Aorta (tissue), 5 donors: ENCODE measurements at places on chromosomes 6 and 20.

DNA sequence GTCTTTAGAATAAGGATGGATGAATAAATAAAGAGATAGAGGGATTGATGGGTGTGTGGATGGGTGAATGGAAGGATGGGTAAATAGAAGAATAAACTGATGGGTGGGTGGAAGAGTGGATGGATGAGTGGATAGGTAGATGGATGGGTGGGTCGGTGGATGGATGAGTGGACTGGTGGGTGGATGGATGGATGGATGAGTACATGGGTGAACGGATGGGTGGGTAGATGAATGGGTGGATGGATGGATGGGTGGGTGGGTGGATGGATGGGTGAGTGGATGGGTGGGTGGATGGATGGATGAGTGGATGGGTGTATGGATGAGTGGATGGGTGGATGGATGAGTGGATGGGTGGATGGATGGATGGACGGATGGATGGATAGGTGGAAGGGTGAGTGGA lies 65.7 kb upstream of the FOXC1 start:
- no peak for DNase-seq

DNA sequence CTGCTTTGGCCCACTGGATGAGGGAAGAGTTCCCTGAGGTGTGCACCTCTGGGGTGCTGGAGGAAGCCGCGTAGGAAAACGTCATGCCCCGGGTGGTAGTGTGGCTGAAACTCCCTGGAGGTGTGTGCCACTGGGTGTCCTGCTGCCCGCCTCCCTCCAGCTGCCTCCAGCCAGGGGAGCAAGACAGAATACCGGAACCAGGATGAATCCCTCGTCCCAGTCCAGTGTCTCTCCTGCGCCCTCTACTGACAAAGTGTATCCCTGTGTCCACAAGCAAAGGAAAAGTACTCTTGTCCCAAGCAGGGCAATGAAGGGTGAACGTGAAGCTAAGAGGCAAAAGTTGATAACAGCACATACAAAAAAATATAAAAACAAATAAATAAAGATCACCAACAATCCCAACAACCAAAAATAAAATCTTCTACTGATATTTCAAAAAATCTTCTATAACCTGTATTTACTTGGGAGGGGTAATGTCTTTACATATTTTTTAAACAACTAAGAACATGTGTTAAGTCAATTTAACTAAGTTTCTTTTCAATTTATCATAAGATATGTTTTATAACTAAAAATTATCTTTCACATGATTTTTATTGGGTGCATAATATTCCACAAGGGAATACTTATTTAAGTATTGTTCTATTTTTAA lies 437.6 kb downstream of the MAFB start:
- no peak for DNase-seq

- no peak for DNase-seq
Measured at GRCh38 chr6:136250686-136251008, 536 bp upstream of the MTFR2 start.

DNA sequence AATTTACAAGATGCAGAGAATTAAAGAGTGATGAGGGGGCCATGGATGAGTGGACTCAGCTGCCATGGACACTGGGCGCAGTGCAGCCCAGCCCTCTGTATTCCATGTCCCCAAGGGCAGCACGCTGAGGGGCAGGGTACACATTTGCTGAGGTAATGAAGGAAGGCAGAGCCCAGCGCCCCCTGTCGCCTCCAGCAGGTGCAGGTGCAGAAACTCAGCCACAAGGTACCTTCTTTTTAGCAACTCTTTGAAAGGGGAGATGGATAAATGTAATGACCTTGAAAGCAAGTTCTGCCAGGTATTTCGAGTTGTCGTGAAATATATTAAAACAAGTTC lies 7.1 kb downstream of the CD93 start:
- no peak for DNase-seq

GRCh38 chr6:41039060-41039998 lies at the start of gene UNC5CL:
Gene UNC5CL (minus strand): TSS chr6:41039221. CDS start chr6:41035074, 4,147 bp downstream.
- DNase-seq, result peak; percentile 52

DNA sequence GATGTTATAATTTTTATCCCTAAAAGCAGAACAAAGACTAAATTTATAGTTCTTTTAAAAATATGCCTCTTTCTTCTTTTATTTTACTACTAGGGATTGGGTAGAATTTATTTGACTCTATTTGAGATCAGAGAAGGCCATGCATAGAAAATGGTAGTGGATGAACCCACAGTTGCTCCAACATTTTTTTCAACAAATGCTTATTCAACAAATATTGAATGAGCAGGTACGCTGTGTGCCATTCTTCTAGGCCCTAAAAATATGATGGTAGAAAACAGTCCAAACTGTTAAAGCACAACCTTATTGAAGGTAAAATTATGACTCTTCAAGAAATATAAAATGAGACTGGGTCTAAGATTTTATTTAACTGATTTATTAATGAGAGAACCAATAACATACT lies 30.0 kb downstream of the OTOR start:
- no peak for DNase-seq

DNA sequence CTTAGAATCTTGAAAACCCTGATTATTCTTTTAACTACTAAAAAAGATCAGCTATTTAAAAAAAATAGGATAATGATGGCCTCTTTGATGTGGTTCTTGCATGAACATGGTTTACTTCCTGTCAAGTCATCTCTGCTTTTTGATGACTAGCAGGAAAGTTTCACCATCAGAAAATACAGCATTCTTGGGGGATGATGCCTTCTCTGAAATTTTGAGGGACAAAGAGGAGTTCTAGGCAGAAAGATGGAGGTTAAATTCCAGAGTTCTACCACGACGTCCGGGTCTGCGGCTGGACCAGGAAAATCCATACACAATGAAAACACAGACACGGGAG lies 130.4 kb downstream of the OLIG3 start:
- no peak for DNase-seq

GRCh38 chr6:129059650-129060049 lies 176.7 kb downstream of the LAMA2 start:
- no peak for DNase-seq

DNA sequence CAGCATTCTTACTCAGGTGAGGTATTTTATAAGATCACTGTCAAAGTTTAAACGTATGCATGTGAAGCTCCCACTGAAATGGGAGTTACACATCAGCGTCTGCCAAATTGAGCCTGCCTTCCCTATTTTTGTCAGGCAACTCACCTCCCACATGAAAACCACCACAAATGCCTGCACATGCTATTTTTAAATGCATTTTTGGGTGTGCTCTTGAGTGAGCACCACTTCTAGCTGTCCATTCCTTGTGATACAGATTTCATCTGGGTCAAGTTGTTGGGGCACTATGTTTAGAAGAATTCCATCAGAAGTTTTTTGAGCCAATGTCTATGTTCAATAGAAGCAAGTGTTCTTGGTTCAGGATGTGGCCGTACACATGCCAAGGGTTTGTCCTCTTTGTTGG lies 71.7 kb upstream of the RIPPLY2 start:
- DNase-seq, result no peak

GRCh38 chr6:3701631-3702030 lies 49.9 kb downstream of the PXDC1 start:
- DNase-seq, result no peak
